A673 (cell line): ENCODE measurements at places on chromosomes 16 and 17.
A peak's percentile ranks its signal among the peaks of the same experiment; 100 is the strongest.

GRCh38 chr16:6146874-6147425 lies 1049.4 kb upstream of the EEF2KMT start:
- no peak overlapping the region for H3K4me3 ChIP-seq
- H3K27me3 ChIP-seq, result no peaks in the 10 kb centered on the region
- peak; percentile 14 for DNase-seq
- no peaks in the 10 kb centered on the region for H3K4me1 ChIP-seq
- no peaks in the 10 kb centered on the region for H3K36me3 ChIP-seq
- no peak overlapping the region for H3K27ac ChIP-seq

GRCh38 chr17:65978871-65979270 lies 213.1 kb downstream of the CEP112 start:
- no peak overlapping the region for H3K4me3 ChIP-seq
- H3K27me3 ChIP-seq, result no peaks in the 10 kb centered on the region
- DNase-seq, result no peak
- H3K36me3 ChIP-seq, result no peaks in the 10 kb centered on the region
- no peaks in the 10 kb centered on the region for H3K4me1 ChIP-seq

GRCh38 chr17:63542218-63542545 lies 8.1 kb upstream of the DCAF7 start:
- H3K4me1 ChIP-seq, result peaks cover 7% of the 10 kb centered on the region
- peaks cover 21% of the 10 kb centered on the region for H3K27me3 ChIP-seq
- no peaks in the 10 kb centered on the region for H3K36me3 ChIP-seq
- no peak overlapping the region for H3K4me3 ChIP-seq

GRCh38 chr17:43006639-43007551 lies at the start of gene IFI35:
IFI35 (plus strand) TSS chr17:43006784; CDS start chr17:43006948, 164 bp downstream.
- H3K36me3 ChIP-seq, result peaks cover 12% of the 10 kb centered on the region
- peak within 1 kb of the TSS; percentile 50 for H3K4me3 ChIP-seq
- peak; percentile 70 for DNase-seq

DNA sequence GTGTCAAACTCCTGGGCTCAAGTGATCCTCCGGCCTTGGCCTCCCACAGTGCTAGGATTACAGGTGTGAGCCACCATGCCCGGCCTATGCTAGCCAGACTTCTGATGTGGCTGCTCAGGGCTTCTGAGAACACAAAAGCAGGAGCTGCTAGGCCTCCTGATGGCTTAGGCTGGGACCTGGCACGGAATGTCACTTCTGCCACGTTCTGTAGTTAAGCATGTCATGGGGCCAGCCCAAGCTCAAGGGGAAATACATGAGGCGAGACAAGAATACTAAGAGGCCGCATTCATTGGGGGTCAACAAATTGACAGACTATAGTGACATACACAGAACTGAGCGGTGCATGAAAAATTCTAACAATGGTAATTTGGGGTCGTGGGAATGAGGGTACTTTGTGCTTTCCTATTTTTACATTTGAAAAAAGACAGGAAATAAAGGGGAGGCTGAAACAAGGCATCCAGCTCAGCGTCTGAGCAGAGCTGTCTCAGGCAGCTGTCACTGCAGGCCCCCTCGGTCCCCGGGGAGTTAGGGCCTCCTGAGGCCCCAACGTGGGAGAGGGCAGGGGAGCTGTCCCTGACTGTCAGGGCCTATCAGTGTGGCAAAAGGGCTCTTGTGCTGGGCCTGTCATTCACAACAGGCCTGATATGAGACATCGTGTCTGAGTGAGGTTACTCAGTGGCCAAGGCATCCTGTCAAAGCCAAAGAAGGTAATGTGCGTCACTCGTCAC lies 26.4 kb downstream of the CFAP20 start:
- DNase-seq, result no peak
- no peak overlapping the region for H3K4me3 ChIP-seq
- H3K27ac ChIP-seq, result no peak overlapping the region
- no peaks in the 10 kb centered on the region for H3K4me1 ChIP-seq
- H3K36me3 ChIP-seq, result no peaks in the 10 kb centered on the region
- no peaks in the 10 kb centered on the region for H3K27me3 ChIP-seq

GRCh38 chr17:80780381-80781198 lies 211.1 kb upstream of the CHMP6 start:
- H3K4me3 ChIP-seq, result no peak overlapping the region
- peaks cover 28% of the 10 kb centered on the region for H3K4me1 ChIP-seq
- H3K36me3 ChIP-seq, result no peaks in the 10 kb centered on the region
- no peak overlapping the region for H3K27ac ChIP-seq
- H3K27me3 ChIP-seq, result no peaks in the 10 kb centered on the region
